ENCODE measurements at places on chromosomes 12 and 14.

- DNase-seq: no peak
These were observed 80.2 kb downstream of the BHLHE41 start for GRCh38 chr12:26044592-26044991.

DNA sequence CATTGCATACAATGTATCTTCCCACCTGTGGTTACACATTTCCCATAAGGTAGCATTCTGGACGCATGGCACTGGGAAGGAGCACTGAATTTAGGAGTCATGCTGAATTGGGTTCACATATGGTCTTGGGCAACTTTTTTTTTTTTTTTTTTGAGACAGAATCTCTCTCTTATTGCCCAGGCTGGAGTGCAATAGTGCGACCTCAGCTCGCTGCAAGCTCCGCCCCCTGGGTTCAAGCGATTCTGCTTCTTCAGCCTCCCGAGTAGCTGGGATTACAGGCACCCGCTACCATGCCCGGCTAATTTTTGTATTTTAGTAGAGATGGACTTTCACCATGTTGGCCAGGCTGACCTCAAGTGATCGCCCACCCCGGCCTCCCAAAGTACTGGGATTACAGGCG lies 13.3 kb downstream of the DIP2B start:
- DNase-seq: no peak

DNA sequence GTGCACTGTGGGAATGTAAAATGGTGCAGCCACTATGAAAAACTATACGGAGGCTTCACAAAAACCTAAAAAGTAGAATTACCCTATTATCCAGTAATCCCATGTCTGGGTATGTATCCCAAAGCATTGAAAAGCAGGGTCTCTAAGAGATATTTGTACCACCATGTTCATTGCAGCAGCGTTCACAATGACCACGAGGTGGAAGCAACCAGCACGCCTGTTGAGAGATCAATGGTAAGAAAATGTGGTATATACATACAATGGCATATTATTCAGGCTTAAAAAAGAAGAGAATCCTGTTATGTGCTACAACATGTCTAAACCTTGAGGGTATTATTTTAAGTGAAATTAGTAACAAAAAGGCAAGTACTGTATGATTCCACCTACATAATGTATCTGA lies 910 bp upstream of the NOPCHAP1 start:
- no peak for DNase-seq

GRCh38 chr14:89549381-89550125 lies 132.5 kb upstream of the FOXN3 start:
- DNase-seq: no peak

GRCh38 chr14:74299061-74299545 lies 3.6 kb downstream of the ABCD4 start:
- DNase-seq: no peak

GRCh38 chr12:56599797-56600196 lies 30.3 kb downstream of the BAZ2A start:
- DNase-seq: no peak

- DNase-seq: no peak
These were observed 142.1 kb downstream of the KIF21A start for GRCh38 chr12:39300799-39301198.

DNA sequence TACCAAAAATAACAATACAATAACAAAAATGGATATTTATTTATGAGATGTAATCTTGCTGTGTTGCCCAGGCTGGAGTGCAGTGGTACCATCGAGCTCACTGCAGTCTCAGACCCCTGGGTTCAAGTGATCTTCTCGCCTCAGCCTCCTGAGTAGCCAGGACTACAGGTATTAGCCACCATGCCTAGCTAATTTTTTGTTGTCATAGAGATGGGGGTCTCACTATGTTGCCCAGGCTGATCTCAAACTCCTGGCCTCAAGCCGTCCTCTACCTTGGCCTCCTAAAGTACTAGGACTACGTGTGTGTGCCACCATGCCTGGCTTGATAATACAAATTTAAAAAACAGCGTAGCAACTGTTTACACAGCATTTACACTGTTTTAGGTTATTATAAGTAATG lies 23.1 kb downstream of the ARHGAP5 start:
- DNase-seq: no peak

- no peak for DNase-seq
These were observed 67.1 kb downstream of the TUNAR start for GRCh38 chr14:95943699-95944098.

- no peak for DNase-seq
These were observed 23.8 kb upstream of the CATSPERB start for GRCh38 chr14:91755570-91756295.

DNA sequence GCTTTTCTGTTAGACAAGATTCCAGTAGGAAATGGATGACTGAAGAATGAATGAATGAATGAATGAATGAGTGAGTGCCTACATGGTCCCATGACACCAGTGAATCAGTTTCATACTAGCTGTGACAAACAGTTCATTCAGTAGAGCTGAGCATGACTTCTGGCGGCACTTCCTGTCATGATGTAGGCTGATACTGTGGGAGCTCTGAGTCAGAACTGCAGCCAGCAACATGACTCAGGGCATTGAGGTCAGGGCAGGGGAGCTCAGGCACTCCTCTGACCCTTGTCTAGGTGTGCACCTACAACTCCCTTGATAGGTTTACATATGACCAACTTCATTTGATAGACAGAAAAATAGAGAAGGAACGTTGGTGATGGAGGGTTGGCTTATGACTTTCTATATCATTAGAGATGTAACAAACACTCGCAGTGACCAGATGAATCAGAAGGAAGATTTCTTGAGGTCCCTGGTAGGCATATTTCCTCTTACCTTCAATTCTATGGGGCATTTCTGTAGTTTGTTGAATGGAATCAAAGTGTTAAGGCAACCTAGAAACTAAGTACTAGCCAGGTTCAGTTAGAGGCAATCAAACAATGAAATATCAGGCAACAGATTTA lies 139.3 kb upstream of the ARHGAP5 start:
- no peak for DNase-seq

GRCh38 chr14:104239861-104240301 lies 101.5 kb downstream of the KIF26A start:
- peak; percentile 11 for DNase-seq

DNA sequence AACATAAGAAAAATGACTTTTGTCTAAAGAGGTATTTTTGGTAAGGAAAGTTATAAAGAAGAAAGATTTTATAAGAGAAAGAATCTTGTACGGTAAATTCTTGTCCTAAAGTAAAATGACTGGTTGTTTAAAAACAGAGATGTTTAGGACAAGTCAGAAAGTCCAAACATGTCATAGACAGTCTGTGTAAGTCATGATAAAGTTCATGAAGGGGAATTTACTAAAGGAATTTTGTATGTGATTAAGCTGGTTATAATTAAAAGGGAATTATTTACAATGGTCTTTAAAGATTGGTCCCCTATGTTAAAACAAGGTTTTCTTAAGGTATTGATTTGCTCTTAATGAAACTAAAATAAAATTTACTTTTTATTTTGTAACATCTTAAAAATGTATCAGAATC lies 269.4 kb upstream of the CCDC196 start:
- no peak for DNase-seq

- no peak for DNase-seq
These were observed 9.2 kb downstream of the HIP1R start for GRCh38 chr12:122844366-122844971.

GRCh38 chr14:52346778-52347177 lies 32.7 kb downstream of the PTGER2 start:
- DNase-seq: no peak

DNA sequence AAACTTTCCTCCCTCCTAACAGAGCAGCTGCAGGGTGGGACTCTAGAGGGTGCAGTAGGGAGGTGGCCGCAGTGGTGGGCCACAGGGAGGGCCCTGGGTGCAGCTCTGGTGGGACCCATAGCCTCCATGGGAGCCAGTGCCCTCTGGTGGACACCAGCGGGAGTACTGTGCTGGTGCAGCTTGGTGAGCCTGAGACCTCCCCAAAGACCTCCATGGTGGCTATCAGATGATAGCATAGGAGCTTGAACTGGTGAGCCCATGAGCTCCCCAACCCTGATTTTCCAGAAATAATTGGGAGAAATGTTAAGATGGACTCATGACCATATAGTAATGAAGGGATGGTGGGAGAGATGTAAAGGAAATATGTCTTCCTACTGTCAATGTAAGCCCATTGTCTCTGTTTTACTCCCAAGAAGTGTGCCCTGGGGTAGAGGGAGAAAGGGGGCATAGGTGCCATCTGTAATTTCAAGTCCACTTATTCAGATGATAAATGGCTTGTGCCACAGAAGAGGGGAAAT lies 98.7 kb downstream of the GAS2L3 start:
- peak; percentile 17 for DNase-seq

DNA sequence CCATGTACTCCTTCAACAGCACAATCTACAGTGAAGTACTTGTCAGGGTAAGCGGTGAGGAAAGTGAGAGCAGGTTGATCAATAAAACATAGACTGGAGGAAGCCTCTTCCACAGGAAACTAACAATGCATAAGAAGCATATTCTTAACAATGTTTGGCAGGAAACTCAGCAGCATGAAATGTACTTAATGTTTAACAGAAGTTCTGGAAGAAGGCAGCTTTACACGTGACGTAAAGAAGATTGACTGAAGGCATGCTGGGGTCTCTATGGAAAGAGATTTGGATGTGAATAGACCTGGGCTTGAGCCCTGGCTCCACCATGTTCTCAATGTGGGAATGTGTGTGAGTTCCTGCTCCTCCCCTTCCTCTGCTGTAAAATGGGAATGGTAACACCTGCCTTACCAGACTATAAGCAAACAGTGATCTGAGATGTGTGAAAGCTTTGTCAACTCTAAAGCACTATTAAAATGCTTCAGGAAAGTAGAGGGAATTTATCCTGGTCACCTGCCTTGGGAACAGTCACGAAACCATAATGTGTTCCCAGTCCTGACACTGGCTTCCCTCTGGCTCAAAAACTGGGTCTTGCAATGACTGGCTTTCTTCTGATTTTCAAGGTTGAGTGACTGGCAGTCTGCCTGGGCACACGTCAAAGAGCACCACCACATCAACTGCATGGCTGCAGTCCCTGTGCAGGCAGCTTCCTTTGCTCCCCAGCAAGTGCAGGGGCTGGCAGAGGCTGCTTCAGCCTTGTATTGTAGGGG lies 384.6 kb downstream of the APAF1 start:
- peak; percentile 84 for DNase-seq

GRCh38 chr12:27966870-27967269 lies 5.7 kb downstream of the PTHLH start:
- no peak for DNase-seq

DNA sequence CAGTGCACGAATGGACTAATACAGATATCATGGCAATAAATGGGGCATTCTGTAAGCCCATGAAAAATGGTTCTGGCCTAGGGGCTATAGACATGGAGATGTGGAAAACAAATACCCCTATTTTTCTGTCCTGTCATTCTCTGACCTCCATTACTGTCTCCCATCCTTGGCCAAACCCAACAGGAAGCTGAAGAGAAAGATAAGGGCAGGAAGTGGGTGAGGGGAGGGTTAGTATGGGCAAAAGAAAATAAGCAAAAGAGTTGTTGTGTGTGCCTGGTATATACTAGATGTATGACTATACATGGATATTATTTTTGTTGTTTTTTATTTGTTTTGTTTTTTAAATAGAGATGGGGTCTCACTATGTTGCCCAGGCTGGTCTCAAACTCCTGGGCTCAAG lies 339.3 kb downstream of the PCNX1 start:
- no peak for DNase-seq

- no peak for DNase-seq
These were observed 319.0 kb upstream of the RTL1 start for GRCh38 chr14:101222362-101223070.

DNA sequence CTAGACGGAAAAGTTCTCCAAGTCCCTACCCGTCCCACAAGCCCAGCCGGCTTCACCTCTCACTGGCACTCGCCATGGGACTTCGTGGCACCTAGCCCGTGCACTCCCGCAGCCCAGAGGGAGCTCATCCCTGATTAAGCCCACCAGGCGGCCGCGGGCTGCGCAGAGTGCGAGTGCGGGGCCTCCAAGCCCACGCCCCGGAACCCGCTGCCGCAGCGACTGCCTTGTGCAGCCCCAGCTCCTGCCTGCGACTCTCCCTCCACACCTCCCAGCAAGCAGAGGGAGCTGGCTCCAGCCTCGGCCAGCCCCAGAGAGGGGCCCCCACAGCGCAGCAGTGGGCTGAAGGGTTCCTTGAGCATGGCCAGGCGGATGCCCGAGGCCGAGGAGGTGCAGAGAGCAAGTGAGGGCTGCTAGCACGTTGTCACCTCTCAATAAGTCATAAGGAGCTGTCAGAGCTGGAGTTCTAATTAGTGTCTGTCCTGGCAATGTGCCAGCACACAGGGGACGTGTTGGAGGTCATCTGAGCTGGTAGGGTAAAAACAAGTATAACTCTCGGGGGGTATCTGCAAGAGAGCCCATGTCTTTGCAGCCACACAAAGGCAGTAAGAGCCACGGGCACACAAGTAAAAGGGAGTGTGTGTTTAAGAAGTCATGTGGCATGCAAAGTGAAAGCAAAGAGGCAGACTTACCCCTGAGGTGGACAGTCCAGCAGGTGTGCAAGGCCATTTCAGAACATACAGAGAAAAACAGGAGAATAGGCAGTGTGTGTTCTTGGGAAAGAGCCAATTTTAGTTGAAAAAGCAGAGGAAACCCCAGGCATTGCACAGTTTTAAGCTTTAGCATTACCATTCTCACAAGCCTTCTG lies 27.1 kb upstream of the TMTC2 start:
- DNase-seq: peak; percentile 16

DNA sequence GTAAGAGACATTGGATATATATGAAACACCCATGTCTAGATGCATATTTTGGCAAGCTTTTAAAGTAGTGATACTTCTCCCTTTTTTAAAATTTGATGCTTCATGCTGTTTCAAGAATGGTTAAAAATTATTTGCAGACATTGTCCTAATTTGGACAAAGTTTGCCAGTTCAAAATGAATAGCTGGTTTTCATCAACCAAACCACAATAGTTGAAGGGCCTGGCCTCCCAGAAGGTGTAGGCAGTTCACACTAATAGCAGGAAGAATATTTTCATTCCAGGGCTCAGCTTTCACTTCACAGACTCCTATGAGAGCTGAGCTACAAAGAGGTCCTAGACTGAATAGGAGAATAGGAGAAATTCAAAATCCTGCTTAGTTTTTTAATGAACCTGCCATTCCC lies 78.7 kb downstream of the STXBP6 start:
- no peak for DNase-seq

- no peak for DNase-seq
These were observed 36.9 kb downstream of the RHOJ start for GRCh38 chr14:63241096-63241495.

- peak; percentile 18 for DNase-seq
These were observed 4.3 kb downstream of the RIMBP2 start for GRCh38 chr12:130711756-130712155.

DNA sequence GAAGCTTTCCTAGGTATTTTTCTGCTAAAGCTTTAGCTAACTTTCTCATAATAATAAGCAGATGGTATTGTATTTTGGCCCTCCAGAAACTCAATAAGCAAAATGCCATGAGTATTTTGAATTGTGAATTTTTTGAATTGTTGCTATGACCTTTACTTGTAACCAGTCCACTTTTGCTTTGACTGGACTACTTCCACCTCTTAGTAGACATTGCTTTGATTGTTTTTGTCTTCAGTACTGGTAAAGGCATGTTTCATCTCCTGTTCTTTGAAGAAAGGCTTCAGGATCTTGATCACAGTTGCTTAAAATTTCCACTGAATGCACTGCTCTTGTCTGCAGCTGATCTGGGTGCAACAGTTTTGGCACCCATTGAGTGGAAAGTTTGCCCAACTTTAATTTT lies 102.3 kb downstream of the TRMT5 start:
- no peak for DNase-seq

Measured in body of pancreas (tissue), 4 donors.